ENCODE measurements at places on chromosomes 4 and X.

- DNase-seq = no peak
Observed at GRCh38 chrX:130728208-130728607, 174.8 kb downstream of the ENOX2 start.

DNA sequence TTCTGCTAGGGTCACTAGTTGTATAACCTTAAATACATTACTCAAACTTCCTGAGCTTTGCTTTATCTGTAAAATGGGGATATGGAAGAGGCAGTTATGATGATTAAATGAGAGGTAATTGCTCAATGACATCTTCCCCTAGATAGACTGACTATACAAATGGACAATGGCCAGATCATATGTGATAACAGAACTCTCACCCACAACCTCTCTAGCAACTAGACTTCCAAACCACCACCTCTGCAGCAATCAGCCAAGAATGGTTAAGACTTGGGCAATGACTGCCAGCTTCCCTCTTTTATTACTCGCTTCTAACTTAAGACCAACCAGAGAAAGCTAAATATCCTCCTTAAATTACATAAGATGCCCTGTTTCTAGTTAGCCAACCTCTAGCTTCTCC, 2.9 kb upstream of the SEPSECS start:
- DNase-seq = no peak

- no peak for DNase-seq
Observed at GRCh38 chr4:29453303-29453820, 1266.8 kb upstream of the PCDH7 start.

DNA sequence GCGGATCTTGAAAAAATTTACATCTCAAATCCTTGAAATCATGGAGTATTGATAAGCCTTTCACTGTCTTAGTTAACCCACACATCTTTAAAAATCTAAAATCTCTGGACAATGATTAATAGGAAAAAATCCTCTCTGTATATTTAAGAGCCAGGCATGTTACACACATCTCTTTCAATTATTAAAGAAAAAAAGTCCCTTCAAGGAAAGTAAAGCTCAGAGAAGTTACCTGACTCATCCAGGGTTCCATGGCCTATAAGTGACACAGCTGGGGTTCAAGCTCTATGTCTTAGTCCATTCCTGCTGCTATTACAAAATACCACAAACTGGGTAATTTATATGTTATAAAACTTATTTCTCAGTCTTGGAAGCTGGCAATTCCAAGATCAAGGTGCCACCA, 14.2 kb upstream of the FGF16 start:
- no peak for DNase-seq

DNA sequence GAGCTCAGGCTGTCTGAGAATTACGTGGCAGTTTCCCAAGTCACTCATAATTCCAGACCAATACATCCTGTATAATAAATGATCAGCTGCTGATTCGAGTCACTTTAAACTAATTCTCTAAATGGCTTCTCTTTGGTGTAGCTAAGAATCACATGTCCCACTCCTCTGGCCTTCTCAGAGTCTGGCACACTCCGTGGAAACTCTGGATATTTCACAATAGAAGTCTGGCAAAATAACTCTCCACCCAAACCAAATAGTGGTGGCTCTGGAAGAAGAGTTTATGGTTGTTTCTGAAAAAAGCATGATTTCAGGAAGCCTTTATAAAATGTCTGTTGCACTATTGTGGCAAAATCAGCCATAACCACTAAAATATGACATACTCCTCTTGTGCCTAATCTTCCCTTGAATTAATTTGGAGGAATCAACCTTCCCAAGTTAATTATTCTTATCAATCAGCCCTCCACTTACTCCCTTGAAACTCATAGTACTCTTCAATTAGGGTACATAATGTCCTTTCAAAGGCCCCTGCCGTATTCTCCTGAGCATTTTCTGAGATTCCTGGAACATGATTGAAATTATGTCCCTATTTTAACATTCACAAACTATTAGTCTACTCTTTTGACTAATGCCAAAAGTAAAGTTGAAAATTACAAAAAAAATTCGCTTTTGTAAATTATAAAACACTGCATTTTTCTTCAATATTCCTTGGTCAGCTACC, 991.6 kb downstream of the FAT4 start:
- no peak for DNase-seq

DNA sequence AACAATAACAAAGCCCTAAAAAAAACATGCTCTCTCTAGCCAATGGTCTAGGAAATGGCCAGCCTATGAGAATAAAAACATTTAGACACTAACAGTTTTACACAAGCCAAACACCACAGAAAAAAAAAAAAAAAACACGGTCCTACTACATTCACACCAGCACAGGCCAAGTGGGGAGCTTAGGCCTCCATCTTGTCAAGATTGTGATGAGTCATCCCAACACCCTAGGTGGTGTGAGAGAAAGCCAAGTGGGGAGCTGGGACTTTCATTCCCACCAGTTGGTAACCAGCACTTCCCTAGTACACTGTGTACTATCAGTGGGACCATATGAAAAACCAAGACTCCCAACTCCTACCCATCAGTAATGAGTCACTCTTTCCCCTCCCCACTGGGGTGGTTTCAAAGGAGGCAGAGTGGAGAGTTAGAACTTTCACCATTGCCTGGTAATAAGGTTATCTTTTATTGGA, 95.6 kb downstream of the ADAMTS3 start:
- no peak for DNase-seq

DNA sequence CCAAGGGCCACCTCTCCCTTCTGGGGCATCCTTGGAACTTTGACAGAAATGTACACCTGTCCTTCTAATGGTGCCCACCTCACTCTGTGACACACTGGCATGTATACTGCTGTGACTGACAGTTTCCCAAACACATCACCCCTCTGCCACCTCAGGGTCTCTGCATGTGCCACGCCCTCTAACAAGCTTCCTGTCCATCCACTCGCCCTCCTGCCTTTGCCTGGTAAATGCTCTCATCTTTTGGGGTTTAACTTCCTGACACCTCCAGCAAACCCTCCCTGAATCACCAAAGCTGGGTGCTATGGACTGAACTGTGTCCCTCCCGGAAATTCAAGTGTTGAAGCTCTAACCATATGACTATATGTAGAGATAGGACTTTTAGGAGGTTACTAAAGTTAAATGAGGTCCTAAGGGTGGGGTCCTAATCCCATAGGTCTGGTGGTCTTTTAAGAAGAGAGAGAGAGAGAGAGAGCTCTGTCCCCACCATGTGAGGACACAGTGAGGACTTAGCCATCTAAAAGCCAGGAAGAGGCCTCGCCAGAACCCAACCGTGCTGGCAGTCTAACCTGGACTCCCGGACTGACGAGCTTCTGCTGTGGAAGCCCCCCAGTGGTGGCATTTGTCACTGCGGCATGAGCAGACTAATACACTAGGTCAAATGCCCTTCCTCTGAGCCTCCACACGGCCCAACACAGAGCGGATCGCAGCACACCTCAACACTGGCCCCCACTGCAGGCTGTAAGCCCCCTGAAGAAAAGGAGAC, 95.6 kb downstream of the AFAP1 start:
- peak; percentile 36 for DNase-seq

DNA sequence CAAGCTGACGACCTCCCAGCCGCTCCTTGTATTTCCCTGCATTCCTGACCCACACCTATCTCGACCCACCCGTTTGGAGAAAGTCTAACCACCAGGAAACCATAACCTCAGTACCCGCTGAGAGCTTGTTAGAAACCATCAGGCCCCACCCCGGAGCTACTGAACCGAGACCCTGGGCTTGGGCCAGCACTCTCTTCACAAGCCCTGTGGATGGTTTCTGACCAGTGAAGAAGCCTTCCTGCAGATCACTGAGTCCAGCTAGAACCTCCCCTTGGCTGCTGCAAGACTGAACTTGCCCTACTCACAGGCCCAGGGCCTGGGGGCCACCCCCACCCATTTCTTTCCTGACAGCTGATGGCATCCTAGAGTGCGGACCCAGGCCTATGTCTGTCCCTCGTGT, 26.6 kb upstream of the ZNF185 start:
- no peak for DNase-seq

DNA sequence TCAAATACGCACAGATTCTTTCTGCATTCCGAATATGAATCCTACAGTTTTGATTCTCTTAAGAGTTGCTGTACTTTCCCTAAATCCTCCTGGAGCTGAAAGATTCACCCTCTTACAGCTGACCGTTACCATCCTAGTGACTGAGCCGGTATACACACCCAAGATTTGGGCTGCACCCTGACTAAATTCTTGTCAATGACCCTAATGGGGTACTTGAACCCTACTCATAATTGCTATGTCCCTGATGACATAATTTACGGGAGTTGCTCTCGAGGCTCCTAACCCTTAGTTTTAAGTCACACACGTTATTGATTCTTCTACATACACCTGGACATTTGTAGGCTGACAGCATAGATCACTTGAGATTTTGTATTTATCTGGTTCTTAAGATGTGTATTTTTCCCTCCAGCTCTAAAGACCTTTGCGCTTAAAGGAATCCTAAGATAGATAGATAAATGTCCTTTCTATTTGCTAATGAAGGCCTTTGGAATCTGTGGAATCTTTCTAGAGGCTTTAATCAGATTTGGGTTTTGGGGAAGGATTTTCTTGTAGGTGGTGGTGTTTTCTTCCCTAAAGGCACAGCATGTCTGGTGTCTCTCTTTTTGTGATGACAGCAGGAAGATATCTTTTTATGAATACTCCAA, 37.8 kb downstream of the CLDN34 start:
- no peak for DNase-seq

DNA sequence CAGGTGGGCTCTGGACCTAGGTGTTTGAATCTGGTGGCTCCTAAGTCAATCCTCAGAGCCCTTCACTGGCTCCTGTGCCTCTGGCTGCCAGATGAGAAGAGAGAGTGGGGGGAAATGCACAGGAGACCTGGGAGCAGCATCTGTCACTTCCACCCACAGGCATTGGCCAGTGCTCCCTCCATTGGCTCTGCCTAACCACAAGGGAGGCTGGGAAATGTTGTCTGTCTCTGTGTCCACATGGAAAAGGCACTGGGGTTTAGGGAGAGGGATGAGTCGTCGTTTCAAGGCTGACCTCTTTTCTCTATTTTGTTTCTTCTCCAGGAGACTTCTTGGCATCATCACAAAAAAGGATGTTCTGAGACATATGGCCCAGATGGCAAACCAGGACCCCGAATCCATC, 76.4 kb downstream of the CLCN4 start:
- no peak for DNase-seq

GRCh38 chrX:131607792-131608369, 64.0 kb downstream of the OR13H1 start:
- no peak for DNase-seq

DNA sequence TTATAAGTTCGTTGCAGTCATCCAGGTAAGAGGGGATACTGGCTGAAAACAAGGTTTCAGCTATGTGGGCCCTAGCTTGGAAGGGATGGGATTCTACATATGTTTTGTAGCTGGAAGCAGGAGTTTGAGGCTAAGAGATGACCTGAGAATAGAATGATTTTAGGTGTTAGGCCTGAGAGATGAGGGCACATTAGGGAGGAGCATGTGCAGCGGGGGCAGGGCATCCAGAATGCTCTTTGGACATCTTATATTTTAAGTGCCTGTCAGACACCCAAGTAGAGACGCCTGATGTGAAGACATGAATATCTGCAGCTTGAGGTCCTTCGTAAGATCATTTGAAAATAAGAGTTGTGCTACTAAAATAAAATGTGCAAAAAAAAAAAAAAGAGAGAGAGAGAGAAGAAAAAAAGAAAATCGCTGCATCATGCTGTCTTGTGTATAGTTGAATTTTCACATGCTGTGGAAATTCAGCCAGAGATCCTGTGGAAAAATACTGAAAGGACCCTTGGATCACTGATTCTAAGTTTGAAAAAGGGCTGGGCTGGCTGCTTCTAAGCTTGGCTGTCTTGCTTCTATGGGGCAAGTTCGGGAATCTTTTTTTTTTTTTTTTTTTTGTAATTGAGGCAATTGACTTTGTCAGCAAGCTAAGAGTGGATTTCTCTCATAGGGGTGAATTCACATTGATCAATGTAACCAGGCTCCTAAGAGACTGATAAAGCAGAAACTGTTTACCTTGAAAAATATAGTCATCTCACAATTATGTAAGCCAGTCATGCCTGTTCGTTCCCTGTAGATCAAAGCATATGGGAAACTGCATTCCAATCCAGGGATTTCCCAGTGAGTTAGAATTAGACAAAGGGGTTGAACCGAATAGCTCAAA, 341.0 kb upstream of the GATB start:
- no peak for DNase-seq

DNA sequence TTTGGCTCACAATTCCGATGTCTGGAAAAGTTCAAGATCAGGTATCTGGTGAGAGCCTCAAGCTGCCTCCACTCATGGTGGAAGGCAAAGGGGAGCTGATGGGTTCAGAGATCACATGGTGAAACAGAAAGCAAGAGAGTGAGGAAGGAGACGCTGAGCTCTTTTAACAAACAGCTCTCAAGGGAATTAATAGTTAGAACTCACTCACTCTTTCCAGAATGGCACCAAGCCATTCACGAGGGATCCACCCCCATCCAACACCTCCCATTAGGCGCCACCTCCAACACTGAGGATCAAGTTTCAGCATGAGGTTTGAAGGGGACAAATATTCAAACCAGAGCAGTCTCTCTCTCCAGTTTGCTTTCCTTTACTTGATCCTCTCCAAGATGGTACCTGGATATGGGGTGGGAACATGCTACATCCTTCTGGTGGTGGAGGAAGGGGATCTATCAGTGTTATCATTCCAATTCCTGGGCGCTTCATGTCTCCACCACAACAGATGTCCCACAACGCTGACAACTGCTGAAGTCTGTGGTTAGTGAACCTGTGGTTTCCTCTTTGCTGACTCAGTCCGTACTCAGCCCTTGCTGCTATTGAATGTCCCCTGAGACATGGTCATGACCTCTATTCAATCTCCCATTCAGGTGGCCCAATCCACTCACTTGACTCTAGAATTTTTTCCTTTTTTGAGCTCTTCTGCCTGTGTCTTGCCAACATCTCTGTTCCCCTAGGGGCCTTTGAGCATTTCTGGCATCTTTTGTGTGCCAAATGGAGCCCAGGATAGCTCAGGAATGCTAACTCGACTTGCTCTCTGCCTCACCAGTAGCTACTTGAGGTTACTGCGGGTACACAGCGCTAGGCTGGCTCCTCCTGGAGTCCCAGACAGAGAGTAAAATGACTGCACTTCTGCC, 395.2 kb downstream of the MID1IP1 start:
- DNase-seq = peak; percentile 13

DNA sequence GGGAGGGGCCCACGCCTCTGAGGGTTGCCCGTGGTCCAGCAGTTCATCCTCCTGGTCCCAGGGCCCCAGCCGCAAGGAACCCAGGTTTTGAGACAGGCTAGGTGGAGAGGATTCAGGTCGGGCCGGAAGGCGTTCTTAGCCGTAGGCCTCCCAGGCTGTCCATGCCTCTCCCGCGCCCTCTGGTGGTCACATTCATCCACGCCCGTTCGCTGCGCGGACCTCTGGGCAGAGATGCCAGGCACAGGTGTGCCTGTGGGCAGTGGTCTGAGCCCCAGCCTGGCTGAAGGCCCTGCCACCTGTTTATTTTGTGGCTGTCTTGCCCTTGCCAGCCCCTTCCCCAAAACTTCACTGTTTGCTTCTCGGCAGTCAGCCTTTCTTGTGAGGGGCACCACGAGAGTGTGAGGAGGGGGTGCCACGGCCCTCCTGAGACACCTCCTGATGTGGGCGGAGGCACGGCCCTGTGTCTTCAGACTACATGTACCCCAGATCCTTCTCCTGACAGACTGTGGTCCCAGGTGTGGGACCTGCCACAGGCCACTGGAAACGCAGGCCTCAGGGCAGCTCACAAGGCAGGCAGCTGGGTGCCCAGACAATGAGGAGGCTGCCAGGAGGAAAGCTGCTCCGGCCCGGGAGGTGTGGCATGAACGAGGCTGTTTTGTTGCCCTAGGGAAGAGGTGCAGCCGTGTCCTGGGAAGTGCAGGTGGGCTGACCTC, 5.0 kb downstream of the UVSSA start:
- peak; percentile 67 for DNase-seq

- no peak for DNase-seq
Observed at GRCh38 chr4:165464376-165464775, 85.6 kb downstream of the CPE start.
